GF-D8 (cell line): ENCODE measurements at places on chromosomes 11 and 22.

DNA sequence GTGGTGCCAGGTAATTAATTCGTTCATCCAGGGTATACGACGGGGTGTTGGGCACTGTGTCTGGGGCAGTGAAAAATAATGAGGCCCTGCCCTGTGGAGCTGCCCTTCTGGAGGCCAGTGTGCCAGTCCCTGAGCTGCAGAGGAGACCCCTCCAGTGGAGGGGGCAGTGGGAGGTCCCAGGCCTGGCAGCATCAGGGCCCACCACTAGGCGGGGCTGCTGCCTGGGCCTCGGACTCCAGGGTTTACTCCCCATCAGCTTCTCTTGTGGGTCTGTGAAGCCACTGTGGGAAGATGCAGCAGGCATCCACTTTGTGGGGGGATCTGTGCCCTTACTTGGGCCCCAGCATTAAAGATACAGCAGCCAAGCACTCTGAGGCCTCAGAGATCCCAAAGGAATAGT, 17.4 kb upstream of the TMPRSS6 start:
- DNase-seq: no peak

DNA sequence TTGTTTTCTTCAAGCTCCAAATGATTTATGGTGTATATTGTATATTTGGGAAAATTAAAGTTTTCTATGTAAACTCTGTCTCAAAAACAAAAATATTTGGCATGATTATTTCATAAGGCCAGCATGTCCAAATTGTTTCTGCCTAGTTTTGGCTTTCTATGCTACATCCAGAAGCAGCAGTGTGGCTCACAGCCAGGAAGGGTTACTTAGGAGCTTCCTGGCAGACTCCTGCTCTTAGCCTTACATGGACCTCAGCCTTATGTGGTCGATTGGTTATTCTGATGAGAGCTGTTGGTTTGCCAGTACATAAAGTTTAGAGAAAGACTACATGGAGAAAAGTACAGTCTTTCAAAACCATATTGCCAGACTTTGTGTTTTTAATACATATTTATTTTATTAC, 297.7 kb upstream of the FAT3 start:
- no peak for DNase-seq

DNA sequence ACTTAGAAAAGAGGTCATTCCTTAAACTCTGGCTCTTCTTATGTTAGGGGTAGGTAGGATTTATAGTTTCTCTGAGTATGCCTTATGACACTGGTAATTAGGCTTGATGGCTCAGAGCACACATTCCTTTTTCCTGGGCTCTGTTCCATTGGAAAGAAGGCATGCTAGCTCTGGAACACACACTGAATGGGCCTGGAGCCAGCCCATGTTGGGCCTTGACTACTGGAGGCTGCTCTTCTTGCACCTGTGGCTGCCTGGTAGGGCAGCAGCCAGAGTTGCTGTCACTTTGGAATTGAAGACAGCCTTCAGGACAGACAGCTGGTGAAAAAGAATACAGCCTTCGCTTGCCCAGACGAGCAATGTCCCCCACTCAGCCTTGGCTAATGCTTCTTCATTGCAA, 18.2 kb downstream of the MCAM start:
- DNase-seq: no peak

GRCh38 chr11:79259800-79260199, 181.0 kb downstream of the TENM4 start:
- DNase-seq: no peak

DNA sequence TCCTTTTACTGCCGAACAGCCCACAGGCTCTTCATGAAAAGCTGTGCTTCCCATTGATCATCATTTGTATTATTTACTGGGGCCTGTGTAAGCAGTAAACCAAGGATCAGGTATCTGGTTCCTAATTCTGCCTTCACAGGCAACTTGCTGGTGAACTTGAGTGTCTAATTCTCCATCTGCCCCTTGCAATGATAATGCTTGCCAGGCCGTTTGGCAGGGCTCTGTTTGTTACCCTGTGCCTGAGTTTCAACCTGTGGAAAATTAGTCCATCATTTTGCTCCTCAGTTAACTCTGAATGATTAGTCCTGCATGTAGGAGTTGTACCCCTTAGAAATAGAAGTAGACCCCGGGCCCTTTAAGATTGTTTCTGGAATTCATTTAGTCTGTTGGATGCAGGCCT, 298.4 kb upstream of the CADM1 start:
- no peak for DNase-seq

GRCh38 chr11:10349806-10350205, 44.9 kb downstream of the ADM start:
- no peak for DNase-seq

DNA sequence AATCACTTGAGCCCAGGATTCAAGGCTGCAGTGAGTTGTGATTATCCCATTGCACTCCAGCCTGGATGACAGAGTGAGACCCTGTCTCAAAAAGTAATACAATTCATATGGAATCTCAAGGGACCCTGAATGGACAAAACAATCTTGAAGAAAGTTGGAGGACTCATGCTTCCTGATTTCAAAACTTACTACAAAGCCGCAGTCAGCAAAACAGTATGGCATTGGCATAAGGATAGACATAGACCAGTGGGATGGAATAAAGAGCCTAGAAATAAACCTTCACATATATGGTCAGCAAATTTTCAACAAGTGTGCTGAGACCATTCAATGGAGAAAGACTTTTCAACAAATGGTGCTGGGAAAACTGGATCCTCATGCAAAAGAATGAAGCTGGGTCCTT, 2.5 kb downstream of the SELENOO start:
- DNase-seq: no peak

DNA sequence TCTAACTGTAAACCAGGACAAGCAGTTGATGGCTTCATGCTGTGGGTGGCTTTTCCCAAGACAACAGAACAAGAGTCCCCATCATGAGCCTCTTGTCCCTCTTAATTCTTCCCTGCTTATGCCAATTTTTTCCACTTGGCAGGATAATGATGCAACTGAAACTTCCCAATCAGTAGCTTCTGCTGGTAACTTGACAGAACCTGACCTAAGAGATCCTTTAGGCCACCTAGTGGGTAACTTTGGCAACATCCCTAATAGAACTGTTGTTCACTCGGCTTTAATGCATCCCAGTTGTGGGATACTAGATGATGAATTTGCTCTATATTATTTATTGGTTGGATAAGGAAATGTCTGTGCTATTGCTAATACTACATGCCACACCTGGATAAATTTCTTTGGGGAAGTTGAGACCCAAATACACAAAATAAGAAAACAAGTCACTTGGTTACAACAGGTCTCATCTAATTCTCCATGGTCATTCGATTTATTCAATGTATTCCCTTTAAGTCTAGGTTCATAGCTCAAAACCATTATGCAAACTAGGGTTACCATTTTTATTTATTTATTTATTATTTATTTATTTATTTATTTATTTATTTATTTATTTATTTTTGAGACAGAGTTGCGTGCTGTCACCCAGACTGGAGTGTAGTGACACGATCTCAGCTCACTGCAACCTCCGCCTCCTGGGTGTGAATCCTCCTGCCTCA, 41.4 kb upstream of the NFAM1 start:
- DNase-seq: no peak

DNA sequence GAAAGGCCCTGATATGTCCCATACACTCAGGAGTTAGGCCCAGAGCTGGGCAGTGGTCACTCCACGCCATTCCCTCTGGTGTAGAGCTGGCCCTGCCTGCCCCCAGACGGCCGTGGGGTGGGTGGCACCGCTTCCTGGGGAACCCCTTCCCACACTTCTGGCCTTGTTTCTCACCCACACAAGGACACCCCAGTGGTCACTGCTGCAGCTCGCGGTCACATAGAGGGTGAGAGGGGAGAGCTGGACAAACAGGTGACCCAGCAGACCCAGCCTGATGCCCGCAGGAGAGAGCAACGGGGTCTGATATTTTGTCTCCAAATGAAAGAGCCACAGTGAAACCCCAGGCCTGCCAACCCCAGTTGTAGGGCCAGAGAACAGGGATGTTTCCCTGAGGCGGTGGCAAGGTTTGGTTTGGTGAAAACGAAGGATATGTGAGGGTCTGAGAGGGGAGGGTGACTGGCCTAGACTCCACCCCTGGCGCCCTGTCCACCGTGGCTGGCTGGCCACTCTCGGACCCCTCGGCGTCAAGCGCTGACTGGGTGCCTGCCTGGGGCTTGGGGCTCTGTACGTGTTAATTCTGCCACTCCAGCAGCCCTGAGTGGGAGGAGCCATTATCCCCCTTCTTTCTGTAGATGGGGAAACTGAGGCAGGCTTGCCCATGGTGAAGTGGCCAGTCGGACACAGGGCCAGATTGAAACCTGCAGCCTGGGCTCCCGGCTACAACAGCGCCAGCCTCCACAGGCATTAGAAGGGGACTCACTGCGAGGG, 71.0 kb upstream of the PPARA start:
- no peak for DNase-seq

GRCh38 chr11:92361551-92361950, 136.9 kb downstream of the FAT3 start:
- DNase-seq: no peak

- DNase-seq: no peak
Observed at GRCh38 chr11:43316451-43316850, 4.7 kb downstream of the API5 start.

GRCh38 chr11:10379871-10380568, 75.0 kb upstream of the AMPD3 start:
- DNase-seq: no peak

- DNase-seq: no peak
Observed at GRCh38 chr11:19698493-19699292, 13.9 kb upstream of the NAV2 start.

DNA sequence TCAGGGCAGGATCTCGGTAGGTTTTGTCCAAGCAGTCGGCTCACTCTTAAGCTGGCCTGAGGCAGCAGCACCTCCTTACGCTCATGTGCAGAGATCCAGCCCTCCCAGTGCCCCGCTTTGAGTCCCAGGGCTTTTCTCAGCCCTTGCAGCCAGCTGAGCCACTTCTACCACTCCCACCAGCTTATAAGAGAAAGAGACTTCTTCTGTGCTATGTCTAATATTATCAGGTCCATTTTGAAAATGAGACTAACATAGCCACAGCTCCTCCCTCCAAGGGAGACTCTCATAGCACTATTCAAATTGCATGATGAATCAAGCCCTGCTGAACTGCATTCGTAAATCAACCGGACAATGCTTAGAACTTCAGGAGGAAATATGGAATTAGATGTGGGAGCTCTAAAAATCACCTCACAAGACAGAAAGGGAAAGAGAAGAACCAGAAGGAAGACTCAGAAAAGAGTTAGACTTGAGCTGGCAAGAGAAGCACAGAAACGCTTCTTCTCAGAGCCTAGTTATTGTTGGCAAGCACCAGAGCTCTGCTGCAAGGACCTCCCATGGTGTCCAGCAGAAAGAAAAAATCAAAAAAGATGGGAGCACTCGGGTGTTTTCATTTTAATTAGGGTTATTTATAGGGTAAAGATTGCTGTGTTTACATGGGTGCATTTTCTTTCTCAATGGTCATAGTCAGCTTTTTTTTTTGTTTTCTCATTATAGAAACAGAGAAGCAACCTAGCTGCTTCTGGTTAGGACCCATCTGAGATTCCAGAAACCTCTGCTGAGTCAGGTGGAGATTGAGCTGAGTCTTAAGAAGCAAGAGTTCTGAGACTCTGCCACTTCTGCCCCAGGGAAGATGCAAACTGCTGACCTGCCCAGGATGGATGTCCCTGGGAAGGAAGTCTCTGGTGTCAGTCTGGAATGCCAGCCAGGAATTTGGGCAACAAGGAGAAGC, 181.4 kb downstream of the ETS1 start:
- no peak for DNase-seq

GRCh38 chr11:70490208-70490607, 91.9 kb downstream of the CTTN start:
- DNase-seq: no peak

GRCh38 chr11:131025421-131026125, 109.3 kb upstream of the SNX19 start:
- DNase-seq: no peak

DNA sequence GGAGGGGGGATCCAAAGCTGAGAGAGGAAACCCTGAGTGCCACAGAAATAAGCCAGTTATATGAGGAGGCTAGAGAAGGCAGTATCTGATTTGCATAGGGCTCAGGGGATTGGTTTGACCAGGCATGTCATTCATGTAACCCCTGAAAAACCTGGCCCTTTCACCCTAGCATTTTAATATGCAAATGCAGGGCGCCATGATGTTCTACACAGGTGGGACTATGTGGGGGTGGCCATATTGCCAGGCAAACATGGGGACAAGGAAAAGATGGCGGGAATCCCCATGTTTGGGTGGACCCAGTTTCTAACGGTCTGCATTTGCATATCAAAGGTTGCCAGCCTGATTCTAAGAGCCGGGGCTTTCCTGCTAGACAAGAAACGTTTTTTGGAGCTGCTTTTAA, 27.2 kb downstream of the CSF2RB start:
- DNase-seq: no peak

GRCh38 chr22:29758068-29758622, 8.7 kb downstream of the ZMAT5 start:
- no peak for DNase-seq

DNA sequence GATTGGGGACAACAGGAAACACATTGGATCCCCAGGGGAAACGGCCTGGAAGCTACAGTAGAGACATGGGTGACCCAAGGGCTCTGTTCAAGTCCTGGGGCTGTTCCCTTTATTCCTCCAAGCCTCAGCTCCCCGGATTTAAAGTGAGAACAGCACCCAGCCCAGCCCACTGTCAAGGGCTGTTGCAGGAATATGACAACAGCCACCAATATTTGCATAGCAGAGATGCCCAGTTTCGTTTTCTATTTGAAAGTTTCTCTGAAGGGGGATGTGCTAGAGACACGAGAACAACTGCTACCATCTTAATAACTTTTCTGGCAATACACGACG, 81.1 kb upstream of the WNT7B start:
- DNase-seq: peak; percentile 71

GRCh38 chr22:36682811-36683210, 20.7 kb downstream of the CACNG2 start:
- no peak for DNase-seq

DNA sequence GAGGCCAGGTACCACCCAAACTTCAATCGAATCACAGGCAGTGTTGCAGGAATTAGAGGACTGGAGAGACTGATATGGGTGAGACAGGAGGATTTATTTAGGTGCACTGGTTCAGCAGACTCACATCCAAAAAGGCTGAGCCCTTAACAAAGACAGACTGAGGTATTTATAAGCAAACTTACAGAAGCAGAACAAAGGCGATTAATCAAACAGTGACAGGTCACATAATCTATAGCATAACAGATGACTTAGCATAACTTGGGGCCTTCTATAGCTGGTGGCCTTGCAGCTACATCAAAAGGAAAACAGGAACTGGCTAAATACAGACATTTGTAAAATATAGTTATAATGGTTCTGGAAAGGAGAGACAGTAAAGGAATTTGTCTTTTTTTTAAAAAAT, 2.1 kb downstream of the APOBEC3B start:
- DNase-seq: no peak

GRCh38 chr22:48803948-48804810, 1023.5 kb downstream of the BRD1 start:
- DNase-seq: no peak

DNA sequence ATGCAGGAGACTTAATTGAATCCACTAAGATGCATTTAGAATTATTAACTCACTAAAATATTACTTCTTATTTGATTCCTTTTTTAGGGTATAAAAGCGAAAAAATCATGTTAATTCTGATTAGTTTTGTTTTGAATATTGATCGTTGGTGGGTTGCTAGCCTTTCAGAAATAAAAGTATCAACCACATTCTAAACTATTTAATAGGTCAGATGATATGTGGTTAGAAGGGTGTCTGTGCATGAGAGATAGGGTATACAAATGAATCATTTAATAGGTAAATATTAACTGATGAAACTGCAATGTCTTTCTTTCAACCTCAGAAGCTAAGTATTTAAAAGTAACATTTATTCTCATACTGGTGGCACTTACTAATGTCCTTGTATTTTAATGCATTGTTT, 515.1 kb downstream of the CNTN5 start:
- no peak for DNase-seq
